ENCODE measurements at places on chromosomes 4 and X. TPM values are rescaled to one million over a fixed set of nuclear protein-coding genes. Genes with fewer than 3 reads are reported as not detected.

The PNMA3 gene
- total RNA-seq: 4.2 TPM

The TMEM156 gene
- 16.8 TPM for total RNA-seq

The PFKFB1 gene
- total RNA-seq: 0.39 TPM

The ERVMER34-1 gene
- not detected for total RNA-seq

The TMPRSS11E gene
- total RNA-seq: not detected

The CXXC4 gene
- 0.82 TPM for total RNA-seq

The ZDHHC15 gene
- not detected for total RNA-seq

The ETDA gene
- total RNA-seq: not detected

The TRAPPC2 gene
- total RNA-seq: 63.3 TPM

The TKTL1 gene
- 28.8 TPM for total RNA-seq

The ADH7 gene
- total RNA-seq: not detected

The ADRA2C gene
- not detected for total RNA-seq

The RAB39B gene
- 6.3 TPM for total RNA-seq

The TCP11X1 gene
- not detected for total RNA-seq
